Right hindlimb (tissue), 1 donor: ENCODE measurements at places on chromosomes 7 and 10.

DNA sequence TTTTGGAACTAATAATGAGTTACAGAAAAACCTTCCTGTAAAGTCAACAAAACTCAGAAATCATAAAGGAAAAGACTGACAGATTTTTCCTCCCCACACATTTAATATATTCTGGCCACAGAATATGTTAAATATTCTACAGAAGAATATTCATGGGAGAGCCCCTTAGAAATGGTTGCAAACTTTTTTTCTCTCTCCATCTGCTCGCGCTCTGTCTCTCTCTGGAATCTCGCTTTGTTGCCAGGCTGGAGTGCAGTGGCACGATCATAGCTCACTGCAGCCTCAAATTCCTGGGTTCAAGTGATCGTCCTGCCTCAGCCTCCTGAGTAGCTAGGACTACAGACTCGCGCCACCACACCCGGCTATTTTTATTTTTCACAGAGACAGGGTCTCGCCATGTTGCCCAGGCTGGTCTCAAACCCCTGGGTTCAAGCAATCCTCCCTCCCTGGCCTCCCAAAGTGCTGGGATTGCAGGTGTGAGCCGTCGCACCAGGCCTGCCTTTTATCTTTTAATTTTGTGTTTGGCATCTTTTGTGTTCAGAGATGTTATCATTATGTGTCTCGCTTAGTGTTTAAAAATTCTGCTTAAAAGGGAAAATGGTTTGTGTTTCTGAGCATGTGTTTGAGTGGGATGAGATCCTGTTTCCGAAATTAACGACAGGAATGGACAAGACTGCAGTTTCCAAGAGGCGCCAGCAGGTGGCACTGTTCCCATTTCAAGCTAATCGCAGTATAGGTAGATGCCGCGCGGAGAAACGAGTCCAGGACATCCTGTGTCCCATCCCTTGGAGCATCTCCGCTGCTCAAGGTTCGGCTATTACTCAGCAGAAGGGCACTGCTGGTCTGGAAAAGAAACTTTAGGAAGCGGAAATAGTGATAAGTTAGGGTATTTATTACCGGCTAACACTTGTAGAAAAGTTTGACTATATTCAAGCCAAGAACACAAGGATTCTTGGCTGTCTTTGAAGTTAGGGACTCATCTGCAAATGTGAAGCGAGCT is 23.1 kb upstream of the ST7 start:
- DNase-seq = peak; percentile 80

DNA sequence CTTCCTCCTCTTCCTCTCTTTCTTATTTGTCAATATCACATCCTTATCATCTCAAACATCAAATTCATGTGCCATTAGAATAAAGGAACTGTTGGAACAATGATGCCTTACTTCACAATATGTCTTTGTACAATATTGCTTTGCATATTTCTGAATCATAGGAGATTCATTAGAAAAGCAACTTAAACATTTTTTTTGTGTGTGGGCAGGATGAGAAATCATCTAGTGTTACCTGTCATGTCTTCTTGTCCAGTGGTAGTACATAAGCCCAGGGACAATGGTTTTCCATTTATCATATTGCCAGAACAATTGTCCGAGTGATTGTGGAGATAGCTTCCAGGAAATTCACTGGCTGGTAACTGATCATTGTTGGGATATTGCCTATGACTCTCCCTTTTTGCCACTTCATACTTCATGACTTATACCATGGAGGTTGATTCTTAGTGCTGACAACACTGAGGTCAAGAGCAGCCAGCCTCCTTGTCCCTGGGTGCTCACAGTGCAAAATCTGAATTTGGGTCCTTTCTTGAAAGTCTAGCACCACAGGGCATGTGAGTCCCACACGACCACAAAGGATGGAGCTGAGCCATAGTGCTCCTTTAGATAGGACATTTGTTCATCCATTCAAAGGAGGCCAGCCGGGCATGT is 215.0 kb downstream of the MDFIC start:
- DNase-seq = no peak

DNA sequence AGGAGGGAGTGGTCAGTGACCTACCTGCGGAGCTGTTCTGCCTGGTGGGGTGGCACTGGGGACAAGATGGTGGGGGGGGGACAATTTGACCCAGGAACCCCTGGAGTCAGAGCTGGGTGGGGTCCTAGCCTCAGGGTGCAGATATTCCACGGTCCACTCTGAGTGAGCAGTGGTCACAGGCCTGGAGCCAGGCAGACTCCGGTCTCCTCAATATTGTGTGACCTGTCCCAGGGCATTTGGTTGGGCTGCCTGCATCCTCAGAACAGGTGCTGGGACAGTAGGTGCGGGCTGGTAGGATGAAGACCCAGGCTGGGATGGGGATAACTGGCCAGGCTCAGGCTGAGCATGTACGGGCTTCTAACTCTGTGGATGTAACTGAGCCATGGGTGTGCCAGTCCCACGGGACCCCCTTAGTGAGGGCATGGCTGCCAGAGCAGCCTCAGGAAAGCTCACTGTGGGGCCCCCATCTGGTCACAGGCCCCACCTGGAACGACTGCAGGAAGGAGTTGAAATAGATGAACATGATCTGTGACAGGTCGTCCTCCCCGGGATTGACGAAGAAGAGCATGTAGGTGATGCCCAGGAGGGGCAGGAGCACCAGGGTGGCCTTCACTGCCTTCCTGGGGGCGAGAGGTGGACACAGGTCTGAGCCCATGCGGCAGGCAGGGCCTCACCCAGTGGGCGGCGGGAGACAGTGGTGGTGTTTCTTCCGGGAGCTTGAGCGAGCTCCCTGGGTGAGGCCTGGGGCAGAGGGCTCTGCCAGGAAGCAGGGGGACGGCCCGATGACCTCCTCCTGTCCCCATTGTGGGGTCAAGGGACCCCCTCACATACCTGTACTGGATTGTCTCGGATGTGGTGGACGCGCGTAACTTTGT is 26.9 kb downstream of the CRHR2 start:
- DNase-seq = no peak

- DNase-seq = no peak
Observed at GRCh38 chr7:14389181-14389591, 399.7 kb upstream of the ETV1 start.

- no peak for DNase-seq
Observed at GRCh38 chr7:71466448-71467145, 334.7 kb downstream of the GALNT17 start.

DNA sequence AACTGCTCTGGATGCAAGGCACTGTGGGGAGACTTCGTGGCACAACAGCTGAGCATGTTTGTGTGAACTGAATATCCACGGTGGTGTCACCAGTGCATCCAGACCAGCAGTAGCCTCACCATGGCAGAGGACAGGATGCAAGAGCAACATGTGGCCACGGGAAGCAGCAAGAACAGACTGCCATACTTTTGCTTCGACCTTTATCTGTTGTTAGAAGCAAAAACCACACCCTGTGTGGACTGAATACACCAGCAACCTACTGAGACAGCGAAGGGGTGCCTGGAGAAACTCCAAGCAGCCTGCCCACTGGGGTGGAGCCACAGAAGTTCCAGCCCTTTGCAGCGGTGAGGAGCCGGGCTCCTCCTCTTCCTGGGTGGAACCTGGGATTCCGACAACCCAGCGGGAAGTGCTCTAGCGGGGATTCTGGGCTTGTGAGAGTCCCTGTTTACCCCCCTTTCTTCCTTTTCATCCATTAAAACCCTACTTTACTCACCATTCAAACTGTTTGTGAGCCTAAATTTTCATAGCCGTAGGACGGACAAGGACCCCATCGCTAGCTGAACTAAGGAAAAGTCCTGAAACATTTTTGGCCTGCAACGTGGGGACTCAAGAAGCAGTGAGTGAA is 584.9 kb downstream of the GRM8 start:
- DNase-seq = no peak

GRCh38 chr7:108370616-108371015 is 85.6 kb downstream of the NRCAM start:
- no peak for DNase-seq

DNA sequence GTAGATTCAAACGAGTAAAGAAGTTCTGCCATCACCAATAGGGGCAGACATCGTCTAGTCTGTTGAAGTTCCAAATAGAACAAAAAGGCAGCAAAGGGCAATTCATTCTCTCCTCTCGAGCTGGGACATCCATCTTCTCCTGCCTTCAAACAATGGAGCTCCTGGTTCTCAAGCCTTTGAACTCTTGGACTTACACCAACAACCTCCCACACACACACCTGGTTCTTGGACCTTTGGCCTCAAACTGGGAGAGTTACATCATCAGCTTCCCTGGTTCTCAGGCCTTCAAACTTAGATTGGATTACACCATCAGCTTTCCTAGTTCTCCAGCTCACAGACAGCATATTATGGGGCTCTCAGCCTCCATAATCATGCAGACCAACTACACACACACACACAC is 9.8 kb upstream of the GIMAP5 start:
- no peak for DNase-seq

DNA sequence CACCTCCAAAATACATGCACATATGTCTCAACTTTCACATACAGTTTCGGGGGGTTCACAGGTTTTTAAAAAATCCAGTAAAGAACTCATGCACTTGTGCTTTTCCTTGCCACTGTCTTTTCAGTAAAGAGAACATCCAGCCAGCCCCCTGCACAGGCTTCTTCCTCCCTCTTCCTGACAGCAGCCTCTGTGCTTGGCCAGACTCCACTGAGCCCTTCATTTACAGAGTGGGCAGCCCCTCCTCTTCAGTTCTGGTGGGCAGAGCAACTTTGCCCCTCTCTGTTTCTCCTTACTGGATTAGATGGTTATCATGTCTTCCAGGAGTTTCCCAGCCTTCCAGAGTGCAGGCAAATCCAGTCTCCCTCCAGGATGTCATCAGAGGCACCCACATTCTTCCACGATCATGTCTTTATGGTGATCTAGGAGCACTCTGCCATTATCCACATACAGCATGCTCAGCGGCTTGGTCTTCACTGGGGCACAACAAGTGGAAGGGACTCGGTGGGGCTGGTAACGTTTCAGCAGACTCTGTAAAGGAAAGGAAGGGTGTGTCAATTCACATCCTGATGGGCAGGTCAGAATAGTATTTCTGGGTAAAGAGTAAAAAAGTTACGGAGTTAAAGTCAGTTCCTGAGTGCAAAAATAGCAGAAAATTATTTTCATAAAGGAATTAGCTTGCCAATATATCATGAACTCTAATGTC is 8.8 kb downstream of the NODAL start:
- DNase-seq = no peak

GRCh38 chr7:55360486-55360885 is 4.7 kb upstream of the LANCL2 start:
- DNase-seq = no peak

DNA sequence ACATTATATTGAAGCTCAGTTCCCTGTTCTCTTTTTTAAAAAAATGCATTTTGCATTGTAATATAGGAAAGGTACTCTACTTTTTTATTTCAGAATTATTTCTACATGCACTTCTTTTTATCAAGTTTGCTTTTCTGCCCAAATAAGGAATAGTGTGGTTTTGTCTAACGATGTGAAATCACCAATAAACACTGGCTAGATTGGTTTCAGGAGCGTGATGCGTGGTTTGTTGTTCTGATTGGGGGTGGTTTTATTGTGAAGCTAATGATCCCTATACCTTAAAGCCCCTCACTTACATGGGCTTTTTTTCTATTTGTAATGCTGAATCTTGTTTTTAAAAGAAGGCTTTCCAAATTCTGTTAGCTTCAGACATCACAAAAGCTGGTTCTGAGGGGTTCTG is 17.6 kb downstream of the ENTPD7 start:
- DNase-seq = no peak

DNA sequence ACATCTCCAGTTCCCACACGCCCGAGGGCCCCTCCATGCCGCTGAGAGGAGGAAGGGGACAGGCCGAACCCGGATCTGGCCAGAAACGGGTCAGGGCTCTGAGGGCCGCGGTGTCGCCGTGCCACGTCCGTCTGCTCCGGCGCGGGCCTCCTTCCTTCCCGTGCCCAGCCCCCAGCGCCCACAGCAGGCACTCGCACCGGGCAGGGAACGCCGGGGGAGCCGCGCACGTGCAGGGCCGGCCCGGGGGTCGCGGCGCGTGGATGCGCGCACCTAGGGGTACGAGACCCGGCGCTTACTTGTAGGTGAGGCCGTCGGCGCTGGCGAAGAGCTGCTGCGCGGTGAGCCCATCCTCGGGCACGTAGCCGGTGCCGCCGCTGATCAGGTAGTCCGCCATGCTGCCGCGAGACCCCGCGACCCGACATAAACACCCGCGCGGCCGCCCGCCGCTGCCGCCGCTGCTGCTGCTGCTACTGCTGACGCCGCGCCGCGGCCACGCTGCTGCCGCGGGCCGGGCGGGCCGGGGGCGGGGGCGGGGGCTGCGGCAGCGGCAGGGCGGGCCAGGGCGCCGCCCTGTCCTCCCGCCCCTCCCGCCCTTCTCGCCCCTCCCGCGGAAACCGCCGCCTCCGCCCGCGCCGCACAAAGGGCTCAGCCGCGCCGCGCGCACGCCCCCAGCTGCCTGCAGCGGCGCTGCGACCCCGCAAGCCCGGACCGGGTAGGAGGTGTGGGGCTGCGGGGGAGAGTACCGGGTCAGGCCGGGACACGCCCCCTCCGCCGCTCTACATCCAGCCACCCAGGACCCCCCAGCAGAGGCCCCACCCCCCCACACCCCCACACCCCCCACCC is 4.1 kb downstream of the IMPDH1 start:
- DNase-seq = peak; percentile 59

DNA sequence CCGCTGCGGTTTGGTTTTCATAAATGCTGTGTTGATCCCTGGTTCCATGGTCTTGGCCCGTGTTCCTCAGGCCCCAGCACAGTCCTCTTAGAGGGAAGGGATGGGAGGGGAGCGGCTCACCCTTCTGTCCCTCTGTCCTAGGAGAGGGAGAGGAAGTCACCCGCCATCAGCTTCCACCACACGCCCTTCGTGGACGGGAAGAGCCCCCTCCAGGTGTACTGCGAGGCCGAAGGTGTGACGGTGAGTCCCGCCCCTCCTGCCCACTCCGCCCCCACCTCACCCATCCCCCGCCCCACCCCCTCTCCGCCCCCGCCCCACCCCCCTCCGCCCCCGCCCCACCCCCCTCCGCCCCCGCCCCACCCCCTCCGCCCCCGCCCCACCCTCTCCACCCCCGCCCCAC is 37.5 kb upstream of the DPYSL4 start:
- no peak for DNase-seq

DNA sequence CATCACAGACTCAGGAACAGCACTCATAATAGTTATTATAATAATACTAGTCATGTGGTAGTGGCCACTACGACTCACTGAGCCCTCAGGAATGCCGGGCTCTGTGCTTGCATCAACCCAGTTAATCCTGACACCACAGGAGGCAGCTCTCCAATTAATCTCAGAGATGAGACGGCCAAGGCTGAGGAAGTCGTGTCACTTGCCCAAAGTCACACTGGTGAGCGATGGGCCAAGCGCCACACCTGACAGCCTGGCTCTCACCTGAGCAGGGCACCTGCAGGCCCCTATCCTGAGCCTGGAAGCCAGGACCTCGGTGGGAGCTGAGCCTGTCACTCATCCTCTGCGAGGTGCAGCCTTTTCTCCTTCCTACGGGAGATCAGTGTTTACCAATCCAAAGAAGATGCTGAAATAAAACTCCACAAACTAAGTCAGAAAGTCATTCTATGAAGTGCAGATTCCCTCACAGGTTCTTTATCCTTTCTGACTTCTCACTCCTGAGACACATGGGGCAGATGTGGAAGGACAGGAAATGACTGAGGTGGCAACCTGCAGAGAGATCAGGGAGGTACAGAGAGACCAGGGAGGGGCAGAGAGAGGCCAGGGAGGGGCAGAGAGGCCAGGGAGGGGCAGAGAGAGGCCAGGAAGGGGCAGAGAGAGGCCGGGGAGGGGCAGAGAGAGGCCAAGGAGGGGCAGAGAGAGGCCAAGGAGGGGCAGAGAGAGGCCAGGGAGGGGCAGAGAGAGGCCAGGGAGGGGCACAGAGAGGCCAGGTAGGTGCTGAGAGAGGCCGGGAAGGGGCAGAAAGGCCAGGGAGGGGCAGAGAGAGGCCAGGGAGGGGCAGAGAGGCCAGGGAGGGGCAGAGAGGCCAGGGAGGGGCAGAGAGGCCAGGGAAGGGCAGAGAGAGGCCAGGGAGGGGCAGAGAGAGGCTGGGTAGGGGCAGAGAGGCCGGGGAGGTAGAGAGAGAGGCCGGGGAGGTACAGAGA is 38.5 kb downstream of the VIPR2 start:
- no peak for DNase-seq
